PC-9 (cell line): ENCODE measurements at places on chromosomes 3 and 15. TPM values are rescaled to one million over a fixed set of nuclear protein-coding genes. Genes with fewer than 3 reads are reported as not detected.

Gene C3orf20
- total RNA-seq, result not detected in 2 replicates

Gene TMEM87A
- 43.9 and 45.1 TPM in 2 replicates for total RNA-seq

DNA sequence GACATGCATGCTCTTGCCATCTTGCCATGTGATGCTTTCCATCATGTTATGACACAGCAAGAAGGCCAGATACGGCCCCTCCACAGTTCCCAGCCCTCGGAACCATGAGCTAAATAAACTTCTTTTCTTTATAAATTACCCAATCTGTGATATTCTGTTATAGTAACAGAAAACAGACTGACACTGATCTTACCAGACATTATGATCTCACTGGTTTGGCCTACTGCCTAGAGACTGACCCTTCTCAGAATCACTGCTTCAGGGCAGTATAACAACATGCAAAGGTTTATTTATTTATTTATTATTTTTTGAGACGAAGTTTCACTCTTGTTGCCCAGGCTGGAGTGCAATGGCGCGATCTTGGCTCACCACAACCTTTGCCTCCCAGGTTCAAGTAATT is 14.0 kb downstream of the ZNF619 start:
- no peak for DNase-seq

- DNase-seq, result no peak
These were observed 973.9 kb downstream of the FHIT start for GRCh38 chr3:60277361-60277800.

Gene SLC2A2
- not detected in 2 replicates for total RNA-seq

GRCh38 chr3:24562895-24563294 is 68.2 kb upstream of the THRB start:
- DNase-seq, result no peak

Gene MGLL
- total RNA-seq, result 28.2 and 30.7 TPM in 2 replicates

Gene CSNK1G1
- 16.4 and 19.6 TPM in 2 replicates for total RNA-seq

Gene POPDC2
- 3.0 and 3.5 TPM in 2 replicates for total RNA-seq

GRCh38 chr15:64552281-64552948 is 92.0 kb downstream of the ZNF609 start:
- no peak for DNase-seq

Gene CHRFAM7A
- not detected in 2 replicates for total RNA-seq

DNA sequence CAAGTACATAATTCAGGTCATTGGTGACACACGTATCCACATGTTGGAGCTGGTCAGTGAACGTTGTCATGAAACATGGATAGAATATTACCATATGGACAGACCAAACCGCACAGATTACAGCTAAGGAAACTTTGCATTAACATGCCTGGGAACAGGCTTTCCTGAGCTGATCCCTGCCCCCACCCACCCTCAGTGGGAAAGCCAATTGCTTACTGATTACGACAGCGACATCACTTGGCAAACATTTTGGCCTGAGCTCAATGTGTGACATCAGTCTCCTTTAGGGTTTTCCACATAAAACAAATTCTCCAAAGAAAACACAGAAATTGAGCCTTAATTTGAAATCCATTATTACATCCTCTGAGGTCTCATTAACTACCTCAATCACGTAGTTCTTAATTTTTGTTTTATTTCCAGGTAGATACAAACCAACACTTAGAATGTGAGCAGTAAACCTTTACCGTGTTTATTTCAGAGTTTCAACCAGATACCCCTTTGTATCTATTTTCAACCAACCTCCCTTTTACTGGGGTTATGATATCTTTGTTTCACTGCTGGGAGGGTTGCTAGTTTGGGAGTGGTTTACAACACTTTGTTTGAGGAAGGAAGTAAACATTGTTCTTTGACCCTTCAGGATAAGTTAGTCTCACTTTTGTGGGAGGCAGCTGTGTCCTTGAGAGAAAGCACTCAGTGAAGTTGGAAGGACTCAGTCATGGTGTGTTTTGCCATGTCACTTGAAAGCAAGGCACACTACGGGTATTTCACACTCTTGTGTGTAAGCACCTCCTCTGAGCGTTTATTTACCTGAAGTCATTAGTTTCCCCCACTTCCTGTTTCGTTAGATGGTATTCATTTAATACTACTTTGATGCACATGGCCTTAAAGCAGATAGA is 103.1 kb downstream of the CMSS1 start:
- no peak for DNase-seq

DNA sequence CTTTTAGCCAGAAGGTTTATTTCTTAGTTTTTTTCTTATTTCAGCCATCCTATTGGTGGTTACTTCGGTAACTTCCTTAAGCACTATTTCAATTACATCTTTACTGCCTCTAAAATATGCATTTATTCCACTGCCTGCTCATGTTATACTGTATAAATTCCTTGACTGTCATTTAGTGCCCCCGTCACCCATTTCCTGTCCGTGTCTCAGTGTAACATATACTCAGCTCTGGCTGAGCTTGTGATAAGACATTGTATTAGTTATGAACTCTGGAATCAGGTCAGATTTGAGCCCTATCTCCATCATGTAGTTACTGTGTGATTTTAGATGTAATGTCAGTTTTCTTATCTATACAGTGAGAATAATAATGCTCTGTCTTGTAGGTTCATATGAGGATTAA is 24.2 kb downstream of the PIAS1 start:
- DNase-seq, result no peak

Gene HES1
- 66.5 and 97.8 TPM in 2 replicates for total RNA-seq

Gene FILIP1L
- 12.0 and 16.8 TPM in 2 replicates for total RNA-seq

DNA sequence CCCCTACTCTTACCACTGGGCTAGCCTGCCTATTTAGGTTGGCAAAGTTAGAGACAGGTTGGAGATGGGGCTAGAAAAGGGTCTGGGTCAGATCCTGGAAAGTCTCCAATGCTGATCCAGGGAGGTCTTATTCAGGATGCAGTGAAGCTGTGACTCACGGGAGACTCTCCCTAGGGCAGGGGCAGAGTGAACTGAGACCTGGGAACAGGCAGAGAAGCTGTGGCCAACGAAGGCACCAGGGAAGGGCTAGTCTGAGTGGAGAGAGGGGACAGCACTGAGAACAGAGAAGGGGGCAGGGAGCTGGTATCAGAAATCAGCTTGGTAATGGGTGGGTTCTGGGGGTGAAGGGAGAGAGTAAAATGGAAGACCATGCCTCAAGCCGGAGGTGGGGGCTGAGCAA is 2.2 kb downstream of the LTF start:
- DNase-seq, result no peak

DNA sequence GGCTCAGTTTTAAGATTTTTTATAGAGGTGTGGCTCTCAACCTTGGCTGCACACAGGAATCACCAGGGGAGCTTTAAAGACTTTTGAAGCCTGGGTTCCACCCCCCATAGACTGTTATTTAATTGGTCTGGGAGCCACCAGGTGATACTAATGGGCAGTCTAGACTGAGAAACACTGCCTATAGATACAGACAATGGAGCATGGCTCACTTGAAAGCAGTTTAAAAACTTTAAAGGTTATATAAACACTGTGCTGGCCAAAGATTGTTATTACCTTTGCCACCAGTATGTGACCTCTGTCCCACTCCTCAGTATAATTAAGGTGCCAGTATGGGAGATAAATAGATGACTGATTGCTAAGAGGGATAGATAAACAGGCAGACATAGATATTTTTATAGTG is 3.8 kb downstream of the GOLIM4 start:
- no peak for DNase-seq

GRCh38 chr3:127495821-127496655 is 94.5 kb downstream of the TPRA1 start:
- no peak for DNase-seq

DNA sequence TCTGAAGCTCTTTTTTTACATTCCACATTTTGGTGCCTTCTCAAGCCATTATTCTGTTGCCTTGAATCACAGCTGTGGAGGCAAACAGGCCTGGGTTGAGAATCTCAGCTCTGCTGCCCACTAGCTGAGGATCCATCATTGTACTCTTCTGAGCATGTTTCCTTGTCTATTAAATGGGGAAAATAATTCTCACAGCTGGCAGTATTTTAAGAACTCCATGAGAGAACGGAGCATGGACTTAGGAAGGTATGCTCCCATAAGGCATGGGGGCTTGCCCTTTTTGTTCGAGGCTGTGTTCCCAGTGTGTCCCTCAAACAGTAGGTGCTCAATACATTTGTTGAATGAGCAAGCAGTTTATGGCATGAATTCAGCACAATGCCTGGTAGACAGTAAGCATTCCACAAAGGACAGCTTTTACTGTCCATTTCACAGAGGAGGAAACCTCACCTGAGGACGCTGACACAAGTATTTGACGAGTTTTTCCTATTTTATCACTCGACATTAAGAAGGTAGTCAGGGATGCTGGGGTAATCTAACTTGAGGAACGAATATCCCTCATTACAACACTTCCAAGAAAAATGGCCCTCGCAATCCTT is 2.1 kb upstream of the PTPRG start:
- no peak for DNase-seq

Gene FBXW12
- not detected in 2 replicates for total RNA-seq

DNA sequence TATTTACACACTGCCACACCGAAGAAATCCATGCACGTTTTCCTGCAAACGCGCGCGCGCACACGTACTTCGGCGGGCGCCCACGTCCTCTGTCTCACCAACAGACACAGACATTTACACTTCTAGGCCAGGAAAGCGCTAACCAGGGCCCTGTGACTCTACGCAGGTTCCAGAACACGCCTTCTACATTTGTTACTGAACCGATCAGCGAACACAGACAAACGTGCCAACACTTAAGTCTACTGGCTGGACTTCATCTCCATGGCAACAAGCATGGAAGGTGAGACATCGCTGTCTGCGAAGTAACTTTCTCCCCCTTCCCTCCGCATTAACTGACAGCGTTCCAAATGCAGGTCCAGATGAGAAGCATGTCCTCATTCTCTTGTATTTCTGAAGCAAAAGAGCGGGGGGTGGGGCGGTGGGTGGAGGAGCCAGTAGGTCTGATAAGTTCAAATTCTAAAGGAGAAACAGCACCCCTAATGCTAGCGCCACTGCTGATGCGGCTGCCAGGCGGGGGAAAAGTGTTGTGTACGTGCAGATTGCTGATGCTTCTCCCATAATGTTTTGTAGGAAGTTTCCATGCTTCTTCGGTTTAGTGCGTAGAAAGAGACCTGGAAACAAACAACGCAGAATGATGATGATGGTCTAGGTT is at the start of gene CTXN2:
Gene CTXN2, plus strand, starts transcription at position 92 of the 652 bp plus-strand sequence. CDS start 9,636 bp downstream, outside the sequence.
- DNase-seq, result no peak

Gene AGTR1
- not detected in 2 replicates for total RNA-seq

Gene SLC9C1
- total RNA-seq, result not detected in 2 replicates

Gene CYP1A1
- 0.33 and 0.39 TPM in 2 replicates for total RNA-seq

GRCh38 chr15:94306700-94307650 is 75.6 kb downstream of the MCTP2 start:
- no peak for DNase-seq

GRCh38 chr3:184712248-184713039 is 580 bp upstream of the MAGEF1 start:
- no peak for DNase-seq

GRCh38 chr3:52917044-52917443 is 19.7 kb upstream of the STIMATE start:
- no peak for DNase-seq
